Panc1 (cell line): ENCODE measurements at places on chromosomes 11 and 22. TPM values are rescaled to one million over a fixed set of nuclear protein-coding genes. Genes with fewer than 3 reads are reported as not detected.

The VSIG10L2 gene
- not detected for total RNA-seq

DNA sequence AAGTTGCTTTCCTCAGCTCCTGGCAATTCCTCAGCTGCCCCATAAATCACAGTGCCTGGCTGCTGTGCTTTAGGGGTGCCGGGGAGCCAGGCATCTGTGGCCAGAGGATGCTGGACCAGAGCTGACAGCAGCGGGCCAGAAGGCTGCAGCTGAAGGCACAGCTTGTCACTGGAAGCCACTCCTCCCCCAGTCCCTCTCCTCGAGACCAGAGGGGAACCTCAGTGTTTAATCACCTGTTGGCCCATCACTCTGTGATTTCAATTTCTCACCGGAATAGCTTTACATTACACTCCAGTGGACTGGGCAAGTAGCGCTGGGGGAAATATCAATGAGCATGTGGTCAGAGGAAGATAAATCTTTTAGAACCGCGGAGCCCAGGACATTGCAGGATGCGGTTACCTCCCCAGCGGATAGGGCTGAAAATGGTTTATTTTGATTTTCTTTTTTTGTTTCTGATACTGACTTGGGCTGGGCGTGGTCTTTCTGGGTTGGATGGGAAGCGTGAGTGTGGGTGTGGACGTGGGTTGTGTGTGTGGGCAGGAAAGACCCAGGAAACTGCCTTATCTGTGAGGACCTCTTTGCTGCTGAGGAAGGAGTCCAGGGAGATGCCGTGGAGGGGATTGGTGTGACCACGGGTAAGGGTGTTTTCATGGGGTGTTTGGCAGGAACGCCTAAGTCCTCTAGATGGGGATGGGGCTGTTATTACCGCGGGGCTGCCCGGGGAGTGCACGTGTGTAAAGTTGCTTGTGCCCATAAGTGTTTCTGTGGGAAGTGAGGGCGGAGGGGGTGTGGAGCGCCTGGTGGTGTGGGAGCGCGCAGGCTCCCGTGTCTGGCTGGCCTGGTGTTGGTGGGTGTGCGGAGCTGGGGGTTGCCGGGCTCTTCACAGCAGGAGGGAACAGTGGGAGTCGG is 4.0 kb downstream of the DAGLA start:
- DNase-seq, result no peak

- no peak for DNase-seq
Observed at GRCh38 chr11:45278714-45279113, 7.4 kb downstream of the SYT13 start.

DNA sequence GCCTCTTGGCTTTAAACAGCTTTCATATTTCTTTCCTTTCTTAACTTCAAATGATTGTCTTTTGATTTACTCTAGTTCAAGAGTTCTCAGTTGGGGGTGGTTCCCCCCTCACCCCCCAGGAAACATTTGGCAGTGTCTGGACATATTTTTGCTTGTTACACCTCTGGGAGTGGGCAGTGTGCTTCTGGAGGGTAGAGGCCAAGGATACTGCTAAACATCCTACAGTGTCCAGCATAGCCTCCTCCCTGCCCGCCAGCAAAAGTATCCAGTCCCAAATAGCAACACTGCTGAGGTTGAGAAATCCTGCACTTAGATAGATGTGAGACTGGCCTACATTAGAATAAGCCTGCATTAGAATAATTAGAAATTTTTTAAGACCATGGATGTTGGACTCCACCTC is 3.2 kb downstream of the PPP6R3 start:
- DNase-seq, result no peak

- DNase-seq, result no peak
Observed at GRCh38 chr11:131811383-131811782, 441.0 kb downstream of the NTM start.

The B4GAT1 gene
- total RNA-seq, result 29.3 TPM

DNA sequence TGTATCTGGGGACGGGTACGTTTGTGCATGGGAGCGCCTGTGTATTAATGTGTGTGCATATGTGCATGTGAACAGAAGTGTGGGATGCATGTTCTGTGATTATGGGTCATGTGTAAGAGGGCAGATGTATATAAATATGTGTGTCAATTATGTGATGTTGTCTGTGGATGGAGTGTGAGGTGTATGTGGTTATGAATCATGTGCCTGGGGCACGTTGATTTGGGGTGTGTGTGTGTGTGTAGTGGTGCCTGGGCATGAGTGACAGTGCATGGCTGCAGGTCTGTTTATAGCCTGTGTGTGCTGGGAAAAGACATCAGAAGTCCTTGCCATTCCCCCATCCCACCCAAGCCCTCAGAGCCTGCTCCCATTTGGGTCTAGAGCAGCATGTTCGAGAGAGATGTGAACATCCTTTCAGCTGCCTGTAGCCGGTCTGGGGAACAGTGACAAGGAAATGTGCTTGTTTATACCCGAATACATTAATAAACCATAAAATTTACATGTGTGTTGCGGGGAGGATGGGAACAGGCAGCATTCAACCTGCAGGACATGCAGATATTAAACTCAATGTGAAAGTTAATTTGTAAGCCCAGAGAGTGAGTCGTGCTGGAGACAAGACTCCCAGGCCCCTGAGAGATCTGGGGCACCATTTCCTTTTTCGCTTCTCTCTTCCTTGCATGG is 129.0 kb downstream of the NECTIN1 start:
- no peak for DNase-seq
